GM23338 (cell line): ENCODE measurements at places on chromosomes 13 and 19. TPM values are rescaled to one million over a fixed set of nuclear protein-coding genes. Genes with fewer than 3 reads are reported as not detected.

- DNase-seq, result no peak
These were observed 69.7 kb downstream of the MLLT1 start for GRCh38 chr19:6210091-6210490.

GRCh38 chr19:47157431-47158321 is 27.0 kb downstream of the SAE1 start:
- DNase-seq, result peak; percentile 96

Gene KLF16
- 20.2 and 22.0 TPM in 2 replicates for total RNA-seq

Gene ONECUT3
- not detected in 2 replicates for total RNA-seq

Gene SHC2
- total RNA-seq, result 2.9 and 4.6 TPM in 2 replicates

- DNase-seq, result no peak
These were observed 471.7 kb downstream of the EFNB2 start for GRCh38 chr13:106063591-106064313.

Gene ZNF578
- 11.9 and 23.9 TPM in 2 replicates for total RNA-seq

Gene LRRC8E
- 4.5 and 4.8 TPM in 2 replicates for total RNA-seq

- peak; percentile 82 for DNase-seq
These were observed 10.7 kb downstream of the TM6SF2 start for GRCh38 chr19:19262190-19263057.

Gene KBTBD6
- total RNA-seq, result 12.5 and 13.5 TPM in 2 replicates

DNA sequence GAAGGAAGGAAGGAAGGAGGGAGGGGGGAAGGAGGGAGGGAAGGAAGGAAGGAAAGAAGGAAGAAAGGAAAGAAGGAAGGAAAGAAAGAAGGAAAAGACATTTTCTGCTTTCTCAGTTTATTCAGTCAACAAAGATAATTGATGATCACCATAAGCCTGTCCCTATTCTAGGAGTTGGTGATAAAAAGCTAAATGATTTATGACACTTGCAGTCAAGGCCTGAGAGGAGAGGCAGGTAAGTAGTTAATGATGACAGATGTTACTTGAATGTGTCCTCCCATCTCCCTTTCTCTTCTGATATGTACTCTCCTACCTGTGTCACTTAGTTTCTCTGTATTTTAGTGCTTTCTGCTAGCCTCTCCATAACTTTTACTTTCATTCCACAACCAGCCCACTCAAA is 141.3 kb downstream of the SLITRK6 start:
- DNase-seq, result no peak

DNA sequence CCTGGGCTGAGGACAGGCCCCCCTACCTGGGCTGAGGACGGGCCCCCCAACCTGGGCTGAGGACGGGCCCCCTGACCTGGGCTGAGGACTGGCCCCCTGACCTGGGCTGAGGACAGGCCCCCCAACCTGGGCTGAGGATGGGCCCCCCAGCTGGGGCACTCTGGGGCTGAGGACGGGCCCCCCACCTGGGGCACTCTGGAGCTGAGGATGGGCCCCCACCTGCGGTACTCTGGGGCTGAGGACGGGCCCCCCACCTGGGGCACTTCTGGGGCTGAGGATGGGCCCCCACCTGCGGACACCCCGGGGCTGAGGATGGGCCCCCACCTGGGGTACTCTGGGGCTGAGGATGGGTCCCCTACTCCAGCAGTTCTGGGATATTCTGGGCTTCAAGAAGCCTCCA is 65.5 kb downstream of the RASA3 start:
- no peak for DNase-seq

GRCh38 chr13:78228940-78229339 is 310.3 kb upstream of the EDNRB start:
- no peak for DNase-seq

- no peak for DNase-seq
These were observed 26.0 kb upstream of the MAB21L1 start for GRCh38 chr13:35502456-35502855.

- DNase-seq, result peak; percentile 79
These were observed 931 bp downstream of the USP12 start for GRCh38 chr13:27170516-27171243.

- peak; percentile 74 for DNase-seq
These were observed 62.4 kb downstream of the SERTM1 start for GRCh38 chr13:36736119-36736726.
